ENCODE measurements at places on chromosomes 4 and X.

- DNase-seq: no peak
Measured at GRCh38 chrX:72295745-72296144, 10.0 kb downstream of the CITED1 start.

- DNase-seq: no peak
Measured at GRCh38 chr4:26839016-26839415, 21.6 kb upstream of the STIM2 start.

DNA sequence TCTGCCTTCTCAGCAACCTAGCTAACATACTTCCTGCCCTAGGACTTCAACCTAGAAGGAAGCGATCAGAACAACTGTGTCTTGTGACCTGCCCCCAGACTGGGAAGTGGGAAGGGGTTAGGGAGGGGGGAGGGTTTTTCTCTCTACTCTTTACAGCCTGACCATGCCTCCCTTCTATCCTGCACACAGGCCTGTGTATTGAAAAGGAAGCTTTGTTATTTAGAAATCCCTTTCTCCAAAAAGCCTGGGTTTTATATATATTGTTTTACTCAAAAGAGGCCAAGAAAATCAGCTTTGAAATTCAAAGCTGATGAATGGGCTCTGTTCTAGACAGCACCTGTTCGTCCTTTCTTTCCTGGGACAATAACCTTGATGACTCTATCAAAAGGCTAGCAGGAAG is 35.2 kb upstream of the SMS start:
- no peak for DNase-seq

DNA sequence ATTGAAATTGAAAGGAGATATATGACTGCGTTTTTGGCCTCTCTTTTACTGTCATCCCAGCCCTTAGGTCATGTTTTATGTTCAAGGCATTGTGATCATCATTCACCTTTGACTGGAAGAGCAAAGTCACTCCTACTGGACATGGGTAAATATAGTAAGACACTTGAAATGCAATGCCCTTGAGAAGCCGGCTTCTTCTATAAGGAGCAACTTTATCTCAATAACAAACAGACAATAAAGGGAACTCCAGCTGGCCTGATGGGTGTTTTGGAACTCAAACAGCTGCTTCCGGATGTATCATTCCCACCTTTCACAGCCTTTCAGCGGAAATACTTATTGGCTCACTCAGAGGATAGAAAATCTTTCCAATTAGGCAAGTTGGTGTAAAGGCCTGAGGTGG is 65.1 kb upstream of the C4orf54 start:
- no peak for DNase-seq

- DNase-seq: peak; percentile 56
Measured at GRCh38 chrX:120244735-120245498, 5.7 kb upstream of the ZBTB33 start.

GRCh38 chr4:106273831-106274230 is 42.2 kb downstream of the TBCK start:
- DNase-seq: no peak

DNA sequence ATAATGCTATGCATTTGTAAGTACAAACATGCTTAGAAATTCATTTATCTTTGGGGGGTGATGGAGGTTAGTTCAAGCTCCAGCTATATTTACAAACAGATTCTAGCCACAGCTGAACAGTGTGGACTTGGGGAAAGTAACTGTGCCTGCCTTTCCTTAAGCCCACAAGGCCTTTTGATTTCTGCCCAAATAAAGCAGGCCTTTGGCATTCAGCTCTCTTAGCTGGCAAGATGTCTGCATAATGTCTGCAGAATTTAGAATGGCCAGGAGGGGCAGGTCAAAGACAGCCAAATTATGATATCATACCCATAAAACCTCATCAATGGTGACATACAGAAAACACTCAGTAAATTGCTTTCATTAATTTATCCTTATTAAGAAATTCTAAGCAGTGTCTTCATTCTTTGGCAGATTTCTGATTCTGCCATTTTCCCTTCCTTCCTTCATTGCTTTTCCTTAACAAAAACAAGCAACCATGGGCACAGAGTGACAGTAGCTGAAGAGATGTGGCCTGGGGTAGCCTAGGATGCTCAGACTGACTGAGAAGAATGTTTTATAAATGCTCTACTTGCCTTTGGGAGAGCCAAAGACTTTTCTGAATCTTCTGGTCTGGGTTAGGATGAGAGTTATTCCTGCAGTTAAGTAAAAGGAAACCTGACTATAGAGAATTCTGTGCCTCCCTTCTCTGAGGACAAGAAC is 538.7 kb upstream of the NR3C2 start:
- DNase-seq: no peak

GRCh38 chrX:129682979-129683378 is 28.2 kb upstream of the APLN start:
- DNase-seq: no peak

- DNase-seq: no peak
Measured at GRCh38 chrX:36035550-36035949, 116.0 kb downstream of the CFAP47 start.

DNA sequence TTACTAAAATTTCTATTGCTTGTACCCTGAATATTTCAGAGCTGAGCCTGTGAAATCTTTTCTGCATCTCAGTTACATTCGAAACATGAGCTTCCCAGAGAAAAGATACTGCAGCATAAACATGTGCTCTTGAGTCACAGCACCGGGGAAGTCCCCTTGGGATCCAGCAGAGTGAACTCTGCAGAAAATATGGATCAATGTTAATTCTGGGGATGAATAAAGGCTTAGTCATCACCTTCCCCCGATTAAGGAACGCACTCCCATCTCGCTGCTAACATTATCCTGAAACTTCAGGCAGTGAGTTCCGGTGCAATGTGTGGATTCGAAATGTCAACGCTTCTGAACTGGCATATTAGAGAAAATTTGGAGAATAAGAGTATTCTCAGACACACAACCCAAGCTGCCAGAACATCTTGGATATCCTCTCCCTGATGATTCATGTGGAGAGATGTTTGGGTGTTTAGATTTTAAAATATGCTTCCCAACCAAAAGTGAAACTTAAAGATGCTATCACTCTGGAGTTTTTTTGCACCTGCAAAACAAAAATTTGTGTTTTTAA is 90.8 kb downstream of the IRF2 start:
- no peak for DNase-seq

DNA sequence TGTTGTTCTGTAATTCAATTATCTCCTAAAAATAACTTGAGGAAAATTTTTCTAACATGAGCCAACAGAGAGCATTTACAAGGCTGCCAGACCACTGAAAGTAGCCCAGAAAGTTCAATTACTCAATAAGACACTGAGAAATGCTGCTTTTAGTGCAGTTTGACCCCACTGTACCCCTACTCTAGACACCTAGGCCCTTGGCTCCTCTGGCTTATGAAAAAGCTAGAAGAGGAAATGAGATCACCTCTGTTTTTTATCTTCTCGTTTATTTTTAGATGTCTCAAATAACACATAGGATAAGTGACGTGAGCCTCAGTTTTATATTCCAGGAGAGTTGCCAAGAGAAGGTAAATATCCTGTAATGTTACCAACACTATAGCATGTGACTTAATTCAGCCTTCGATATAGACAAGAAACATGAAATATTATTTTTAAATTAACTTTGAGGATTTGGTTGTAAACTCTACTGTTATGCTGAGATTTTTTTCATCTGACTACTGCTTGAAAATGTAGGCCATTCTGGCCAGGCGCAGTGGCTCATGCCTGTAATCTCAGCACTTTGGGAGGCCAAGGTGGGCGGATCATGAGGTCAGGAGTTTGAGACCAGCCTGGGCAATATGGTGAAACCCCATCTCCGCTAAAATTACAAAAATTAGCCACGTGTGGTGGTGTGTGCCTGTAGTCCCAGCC is 24.4 kb downstream of the TNIP3 start:
- no peak for DNase-seq

DNA sequence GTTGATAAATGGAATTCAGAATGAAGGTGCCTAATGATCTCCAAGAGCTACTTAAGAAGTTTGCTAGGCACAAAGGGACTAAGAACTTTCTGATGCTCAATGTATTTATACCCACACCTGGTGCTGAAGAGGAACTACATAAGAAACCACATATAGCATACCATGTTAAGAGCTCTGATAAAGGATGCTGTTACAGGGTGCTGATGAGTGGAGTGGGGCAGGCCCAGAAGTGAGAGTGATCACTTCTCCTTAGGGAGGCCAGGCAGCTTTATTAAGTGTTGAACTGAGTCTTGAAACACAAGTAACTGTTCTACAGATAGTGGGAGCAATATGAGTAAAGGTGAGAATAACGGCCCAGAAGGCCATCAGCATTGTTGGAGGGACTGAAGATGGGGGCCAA is 68.3 kb upstream of the CHRDL1 start:
- no peak for DNase-seq

DNA sequence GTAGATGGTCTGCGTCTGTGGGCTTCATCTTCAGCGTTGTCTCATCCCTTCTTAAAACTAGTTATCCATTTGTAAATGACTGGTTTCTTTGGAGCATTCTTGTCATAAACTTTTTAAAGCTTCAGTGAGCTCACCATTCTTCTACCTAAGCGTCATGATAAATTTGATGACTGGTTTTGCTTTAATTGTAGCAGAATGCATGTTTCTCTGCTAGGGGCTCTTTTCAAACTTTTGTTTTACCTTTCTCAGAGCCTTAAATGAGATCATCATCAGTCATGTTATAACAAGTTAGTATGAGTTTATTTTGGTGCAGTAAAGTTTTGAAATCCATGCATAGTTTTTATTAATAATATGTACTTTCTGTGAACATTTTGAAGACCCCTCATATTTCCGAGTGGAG is 6.3 kb upstream of the ADGRL3 start:
- DNase-seq: no peak

DNA sequence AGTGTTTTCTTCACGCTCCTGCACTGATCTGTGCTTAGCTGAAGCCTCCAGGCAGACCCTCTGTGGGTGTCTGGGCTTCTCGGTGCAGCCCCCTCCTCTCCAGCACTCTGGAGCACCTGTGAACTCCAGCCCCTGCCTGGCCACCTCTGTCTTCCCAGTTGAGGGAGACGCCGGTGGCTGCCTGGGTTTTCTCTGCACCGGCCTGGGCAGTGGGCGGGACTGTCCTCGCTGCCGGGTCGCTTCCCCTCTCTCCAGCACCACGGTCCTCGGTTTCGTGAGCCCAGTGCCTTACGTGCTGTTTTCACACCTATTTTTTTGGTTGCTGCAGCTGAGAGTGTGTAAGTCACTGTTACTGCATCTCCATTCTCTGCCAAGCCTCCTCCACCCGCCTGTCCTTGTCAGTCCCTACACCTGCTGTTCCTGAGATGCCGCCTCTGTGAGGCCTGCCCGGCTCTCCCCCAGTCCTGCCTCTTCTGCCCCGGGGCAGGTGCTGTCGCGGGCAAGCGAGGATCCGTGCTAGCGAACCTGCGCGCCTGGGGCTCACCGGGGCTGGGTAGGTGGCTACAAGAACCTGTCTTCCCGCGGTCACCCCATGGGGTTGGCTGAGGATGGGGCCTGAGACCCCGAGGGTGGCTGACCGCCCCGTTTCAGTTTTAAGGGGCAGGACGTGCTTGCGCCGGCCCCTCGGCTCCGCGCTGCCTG is 2.4 kb upstream of the FGFRL1 start:
- DNase-seq: peak; percentile 41

DNA sequence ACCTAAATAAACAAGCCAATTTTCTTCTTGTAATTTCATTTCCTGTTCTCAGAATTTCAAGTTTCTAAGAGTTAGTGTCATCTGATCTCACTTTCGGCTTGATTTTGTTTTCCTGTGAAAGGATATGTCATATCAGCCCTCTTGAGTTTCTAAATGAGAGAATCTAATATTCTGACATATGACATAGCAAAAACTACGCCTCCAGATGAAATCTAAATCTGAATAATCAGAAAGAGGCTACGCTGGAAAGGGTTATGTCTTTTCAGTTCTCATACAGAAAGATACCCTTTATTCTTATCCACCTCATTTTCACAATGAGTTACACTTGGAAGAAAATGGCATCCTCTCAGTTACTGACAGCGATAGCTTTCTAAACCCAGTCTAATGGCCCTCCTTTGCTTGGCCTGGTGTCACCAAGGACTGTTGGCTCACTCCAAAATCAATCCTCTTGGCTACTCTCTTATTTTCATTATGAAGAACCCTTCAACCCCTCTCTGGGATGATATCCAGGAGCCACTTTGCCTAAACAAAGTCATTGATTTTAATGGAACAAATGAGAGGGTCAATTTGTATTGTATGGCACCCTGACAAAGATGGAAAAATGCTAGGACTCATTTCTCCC is 65.6 kb downstream of the ASB9 start:
- DNase-seq: no peak

GRCh38 chr4:8117278-8117682 is 41.3 kb downstream of the ABLIM2 start:
- no peak for DNase-seq

GRCh38 chrX:65300104-65300809 is 234.3 kb downstream of the LAS1L start:
- DNase-seq: no peak
